Left hindlimb (tissue), 1 donor: ENCODE measurements at places on chromosomes 6 and 20.

DNA sequence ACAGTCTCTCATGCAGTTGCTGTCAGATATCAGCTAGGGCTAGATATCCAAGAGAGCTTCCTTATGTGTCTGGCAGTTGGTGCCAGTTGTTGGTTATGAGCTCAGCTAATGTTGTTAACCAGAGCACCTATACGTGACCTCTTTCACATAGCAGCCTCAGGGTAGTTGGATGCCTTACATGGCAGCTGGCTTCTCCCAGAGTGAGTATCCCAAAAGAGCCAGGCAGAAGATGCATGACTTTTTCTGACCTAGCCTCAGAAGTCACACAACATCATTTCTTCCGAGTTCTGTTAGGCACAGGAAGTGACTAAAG, 175.7 kb downstream of the VEGFA start:
- no peak for DNase-seq

- peak; percentile 43 for DNase-seq
These were observed 1.8 kb upstream of the KCNQ5 start for GRCh38 chr6:72619883-72620696.

- no peak for DNase-seq
These were observed 235.5 kb downstream of the PREX1 start for GRCh38 chr20:48592107-48592940.

- no peak for DNase-seq
These were observed 96.8 kb downstream of the TENT5A start for GRCh38 chr6:81655696-81656095.

DNA sequence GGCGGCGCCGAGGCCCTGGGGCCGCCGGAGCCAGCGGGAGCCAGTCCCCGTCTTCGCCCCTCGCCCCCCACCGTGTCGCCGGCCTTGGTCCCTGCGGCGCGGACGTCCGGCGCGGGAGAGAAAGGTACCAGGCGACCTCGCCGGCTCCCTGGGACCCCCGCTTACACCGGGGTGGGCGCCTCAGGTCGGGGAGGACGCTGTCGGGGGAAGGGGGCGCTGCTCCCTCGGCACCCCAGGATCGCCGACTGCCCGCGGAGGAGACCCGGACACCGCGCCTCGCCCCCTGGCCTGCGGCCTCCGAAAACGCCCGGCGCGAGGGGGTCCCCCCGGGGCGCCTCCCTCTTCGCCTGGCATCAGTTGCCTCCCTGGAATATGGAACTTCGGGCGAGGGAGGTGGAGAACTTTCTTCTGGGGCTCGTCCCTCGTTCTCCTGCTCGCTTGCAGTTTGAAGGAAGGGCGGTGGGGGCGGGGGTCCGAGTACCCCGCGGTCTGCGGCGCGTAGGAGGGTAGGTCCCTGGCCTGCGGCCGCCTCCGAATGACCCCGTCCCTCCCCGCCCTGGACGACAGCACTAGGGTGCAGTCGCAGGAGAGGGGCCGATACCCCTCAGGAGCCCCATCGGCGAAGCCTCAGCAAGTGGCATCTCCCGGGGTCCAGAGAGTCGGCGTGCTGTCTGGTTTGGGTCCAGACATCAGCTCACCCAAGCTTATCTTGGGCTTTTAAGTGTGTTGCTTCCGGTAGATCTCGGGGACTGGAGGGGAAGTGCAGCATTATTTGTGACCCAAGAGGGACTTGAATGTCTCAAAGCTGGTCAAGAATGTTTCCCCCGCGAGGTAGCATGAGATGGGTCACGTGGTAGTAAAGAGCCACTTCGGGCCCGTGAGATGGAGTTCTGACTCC, 549 bp downstream of the ANKRD6 start:
- no peak for DNase-seq

DNA sequence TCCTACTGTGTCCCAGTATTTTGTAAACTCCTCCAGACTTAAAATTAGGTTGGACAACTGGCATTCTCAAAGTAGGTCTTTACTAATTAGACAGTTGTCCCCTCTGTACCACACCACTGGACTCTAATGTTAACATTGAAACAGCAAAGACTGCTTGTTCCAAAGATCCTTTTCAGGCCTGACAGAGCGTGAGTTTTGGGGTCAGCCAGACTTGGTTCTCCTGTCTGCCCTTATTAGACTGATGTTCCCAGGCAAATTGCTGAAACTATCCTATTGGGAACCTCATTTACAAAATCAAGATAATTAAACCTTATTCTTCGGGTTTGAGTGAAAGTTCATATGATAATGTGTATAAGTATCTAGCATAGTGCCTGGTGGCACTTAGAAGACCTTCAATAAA, 3.7 kb upstream of the BICRAL start:
- no peak for DNase-seq

DNA sequence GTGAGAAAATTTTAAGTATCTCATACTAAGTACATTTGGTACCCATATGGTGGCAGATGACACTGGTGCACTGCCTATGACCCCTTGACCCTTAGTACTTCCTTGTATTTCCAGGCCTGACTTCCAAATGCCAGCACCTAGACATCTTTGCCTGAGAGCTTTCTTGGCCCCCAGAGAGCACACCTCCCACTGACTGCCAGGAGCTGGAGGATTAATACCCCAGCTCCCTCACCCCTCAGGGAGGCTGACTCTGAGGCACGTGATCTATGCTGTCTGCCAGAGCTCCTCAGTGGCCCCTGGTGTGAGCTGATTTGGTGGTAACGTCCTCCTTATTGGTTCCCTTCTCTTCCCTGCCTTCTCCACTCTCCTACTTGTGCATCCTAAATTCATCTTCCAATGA, 38.0 kb downstream of the BFSP1 start:
- DNase-seq: no peak

DNA sequence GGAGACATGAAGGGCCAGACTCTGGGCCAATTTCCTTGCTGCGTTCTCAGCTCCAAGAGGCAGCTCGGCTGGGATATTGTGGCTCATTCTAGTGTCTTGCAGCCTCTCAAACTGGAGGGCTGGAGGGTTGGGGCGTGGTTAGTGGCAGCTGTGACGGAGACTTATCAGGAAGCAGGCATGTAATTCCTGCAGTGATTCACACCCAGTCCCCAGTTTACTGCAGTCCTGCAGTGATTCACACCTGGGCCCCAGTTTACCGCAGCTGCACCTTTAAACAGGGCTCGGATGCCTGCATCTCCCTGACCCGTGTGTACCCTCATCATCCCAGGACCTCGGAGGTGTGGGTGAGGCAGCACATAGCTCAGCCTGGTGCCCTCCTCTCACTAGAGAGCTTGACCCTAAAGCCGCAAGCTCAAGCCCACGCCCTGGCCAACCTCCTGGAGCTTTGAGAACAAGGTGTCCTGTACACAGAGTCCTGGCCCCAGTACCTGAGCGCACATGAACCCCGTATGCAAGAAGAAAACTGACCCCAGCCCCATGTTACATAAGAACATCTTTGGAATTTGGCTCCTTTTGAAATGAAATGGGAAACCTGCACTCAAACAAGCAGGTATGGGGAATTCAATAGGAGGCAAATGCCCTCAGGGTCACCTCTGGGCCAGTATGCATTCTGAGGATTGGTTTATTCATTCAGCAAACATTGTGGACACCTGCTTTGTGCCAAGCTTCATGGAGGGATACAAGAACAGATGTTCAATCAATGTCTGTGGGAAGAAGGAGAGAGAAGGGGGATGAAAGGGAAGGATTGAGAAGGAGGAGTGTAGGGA, 55.3 kb upstream of the FAM83D start:
- no peak for DNase-seq

DNA sequence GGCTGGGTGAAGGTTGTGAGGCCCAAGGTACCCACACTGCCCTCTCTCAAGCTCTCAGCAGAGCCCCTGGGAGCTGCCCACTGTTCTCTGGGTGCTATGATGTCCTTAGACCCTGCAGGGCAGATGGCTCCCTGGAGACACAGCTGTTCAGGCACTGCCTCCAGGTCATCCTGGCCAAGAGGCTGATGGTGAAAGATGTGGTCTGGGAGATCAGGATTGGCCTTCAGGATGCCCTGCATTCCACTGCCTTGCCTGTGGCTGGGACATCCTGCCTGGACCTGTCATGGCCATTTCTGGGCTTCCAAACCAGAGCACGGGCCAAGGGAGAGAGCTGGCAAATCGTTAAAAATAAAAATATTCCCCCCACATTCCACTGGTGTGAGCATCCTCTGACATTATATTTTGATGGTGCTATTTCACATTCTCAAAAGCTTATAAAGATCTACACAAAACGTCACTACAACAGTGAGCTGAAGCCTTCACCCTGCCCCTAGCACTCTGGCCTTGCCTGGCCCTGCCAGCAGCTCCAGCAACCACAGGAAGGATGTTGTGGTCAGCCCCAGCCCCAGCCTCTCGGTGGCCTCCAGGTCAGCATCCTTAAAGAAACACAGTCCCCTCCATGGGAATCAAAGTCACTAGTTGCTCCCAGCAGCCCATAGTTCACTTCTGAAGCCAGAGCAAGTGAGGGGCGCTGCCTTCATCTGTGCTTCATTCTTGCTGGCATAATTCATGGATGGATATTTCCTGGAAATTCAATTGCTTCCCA, 13.5 kb upstream of the KCNK16 start:
- no peak for DNase-seq

GRCh38 chr6:56914798-56915658, 39.9 kb upstream of the BEND6 start:
- peak; percentile 55 for DNase-seq

GRCh38 chr20:47320990-47321805, 35.3 kb downstream of the ZMYND8 start:
- DNase-seq: no peak

GRCh38 chr6:13228264-13229204, 99.8 kb downstream of the TBC1D7 start:
- DNase-seq: no peak

DNA sequence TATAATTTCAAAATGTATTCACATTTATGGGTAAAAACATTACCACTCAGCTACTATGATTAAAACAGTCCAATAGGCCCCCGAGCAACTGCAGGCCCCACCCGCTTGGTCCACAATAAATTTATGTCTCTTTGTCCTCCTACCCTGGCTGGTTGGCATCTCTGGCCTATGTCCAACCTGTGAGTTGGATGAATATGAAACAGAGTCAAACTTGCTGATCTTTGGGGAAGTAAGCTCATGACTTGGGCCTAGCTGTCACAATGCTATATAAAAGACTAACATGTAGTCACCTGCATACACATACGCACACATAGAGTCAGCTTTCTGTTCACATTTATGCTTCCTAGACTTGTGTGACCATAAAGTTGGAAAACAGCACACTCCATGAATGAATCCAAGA, 20.5 kb downstream of the MAP7 start:
- no peak for DNase-seq

DNA sequence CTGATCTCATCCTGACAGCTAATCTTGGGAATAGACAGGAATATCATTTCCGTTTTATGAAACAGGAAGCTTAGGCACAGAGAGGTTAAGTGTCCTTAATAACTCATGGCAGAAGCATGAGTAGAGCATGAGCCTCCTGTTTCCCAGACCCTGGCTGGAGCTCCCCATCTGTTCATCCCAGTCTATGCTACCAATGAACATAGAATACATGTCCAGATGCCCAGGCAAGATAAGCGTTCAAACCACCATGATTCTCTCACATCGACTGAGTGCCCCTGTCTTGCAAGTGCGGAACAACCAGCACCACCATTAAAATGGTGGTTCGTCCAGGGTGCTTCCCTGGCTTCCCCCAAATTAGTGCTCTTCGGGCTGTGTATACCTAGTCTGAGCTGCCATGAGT, 217.1 kb downstream of the FARS2 start:
- no peak for DNase-seq

- no peak for DNase-seq
These were observed 191.7 kb upstream of the ZNF217 start for GRCh38 chr20:53785320-53785719.

DNA sequence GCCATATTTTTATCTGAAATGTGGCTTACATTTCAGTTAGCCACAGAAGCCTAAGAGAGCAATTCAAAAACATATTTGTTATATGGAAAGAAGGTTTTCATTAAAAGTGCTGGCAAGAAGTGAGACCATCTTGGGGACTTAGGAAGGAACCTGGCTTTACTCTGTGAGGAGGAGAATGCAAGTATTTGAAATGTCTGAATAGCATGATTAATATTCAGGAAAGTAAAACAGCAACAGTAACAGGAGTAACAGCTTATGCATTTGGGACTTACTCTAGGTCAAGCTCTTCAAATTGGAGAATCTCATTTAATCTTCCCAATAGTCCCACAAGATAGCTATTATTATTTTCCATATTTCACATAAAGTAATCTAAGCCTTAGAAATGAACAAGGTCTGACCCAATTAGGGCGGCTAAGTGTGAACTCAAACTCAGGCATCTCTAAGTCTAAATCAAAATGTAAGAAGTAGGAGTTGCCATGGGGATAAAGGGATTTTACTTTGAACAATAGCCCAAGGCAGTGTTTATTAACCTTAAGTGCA, 816.5 kb downstream of the BCKDHB start:
- DNase-seq: no peak

GRCh38 chr6:42287756-42288155, 70.1 kb upstream of the MRPS10 start:
- DNase-seq: no peak

GRCh38 chr6:90493332-90493731, 93.5 kb downstream of the MAP3K7 start:
- no peak for DNase-seq

- no peak for DNase-seq
These were observed 234.9 kb downstream of the OGFRL1 start for GRCh38 chr6:71523548-71523947.

DNA sequence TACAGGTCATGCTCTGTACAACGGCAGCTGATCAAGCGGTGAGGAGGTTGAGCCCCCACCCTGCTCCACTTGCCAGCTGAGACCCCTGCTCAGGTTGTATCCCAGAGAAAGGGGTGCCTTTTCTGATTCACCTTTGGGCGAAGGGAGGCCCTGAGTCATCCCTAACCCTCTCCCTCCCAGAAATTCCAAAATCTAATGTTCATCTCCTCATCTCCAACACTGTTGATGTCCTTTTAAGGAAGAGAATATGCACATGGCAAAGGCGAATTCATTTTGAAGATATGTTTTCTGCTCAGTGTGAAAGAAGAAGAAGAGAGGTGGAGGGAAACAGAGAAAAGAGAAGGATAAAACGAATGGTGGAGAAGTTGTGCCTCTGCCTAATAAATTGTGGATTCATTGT, 120.5 kb downstream of the SCML4 start:
- DNase-seq: no peak

- no peak for DNase-seq
These were observed 1.2 kb downstream of the CBFA2T2 start for GRCh38 chr20:33490934-33491656.

DNA sequence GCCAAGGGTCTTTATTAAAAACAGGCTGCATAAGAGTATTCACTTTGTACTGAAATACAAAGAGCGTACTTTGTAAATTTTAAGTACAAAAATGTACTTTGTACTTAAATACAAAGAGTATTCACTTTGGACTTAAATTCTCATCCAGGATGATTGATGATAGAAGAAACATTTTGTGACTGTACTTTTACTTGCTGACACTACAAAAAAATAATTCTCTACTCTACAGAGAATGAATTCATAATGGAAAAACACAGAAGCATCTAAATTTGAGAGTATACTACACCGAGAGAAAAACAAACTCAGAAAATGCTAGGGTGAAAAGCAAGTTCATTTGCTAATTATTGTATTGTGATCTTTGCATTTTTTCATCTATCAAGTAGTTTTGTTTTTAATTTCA, 54.4 kb upstream of the STXBP5 start:
- DNase-seq: no peak
